ENCODE measurements at places on chromosomes 6 and 20.

- DNase-seq: no peak
Measured at GRCh38 chr6:138590796-138591709, 91.8 kb upstream of the NHSL1 start.

GRCh38 chr6:10235344-10235743, 179.5 kb downstream of the TFAP2A start:
- no peak for DNase-seq

GRCh38 chr6:15615802-15616201, 47.0 kb downstream of the DTNBP1 start:
- DNase-seq: no peak

DNA sequence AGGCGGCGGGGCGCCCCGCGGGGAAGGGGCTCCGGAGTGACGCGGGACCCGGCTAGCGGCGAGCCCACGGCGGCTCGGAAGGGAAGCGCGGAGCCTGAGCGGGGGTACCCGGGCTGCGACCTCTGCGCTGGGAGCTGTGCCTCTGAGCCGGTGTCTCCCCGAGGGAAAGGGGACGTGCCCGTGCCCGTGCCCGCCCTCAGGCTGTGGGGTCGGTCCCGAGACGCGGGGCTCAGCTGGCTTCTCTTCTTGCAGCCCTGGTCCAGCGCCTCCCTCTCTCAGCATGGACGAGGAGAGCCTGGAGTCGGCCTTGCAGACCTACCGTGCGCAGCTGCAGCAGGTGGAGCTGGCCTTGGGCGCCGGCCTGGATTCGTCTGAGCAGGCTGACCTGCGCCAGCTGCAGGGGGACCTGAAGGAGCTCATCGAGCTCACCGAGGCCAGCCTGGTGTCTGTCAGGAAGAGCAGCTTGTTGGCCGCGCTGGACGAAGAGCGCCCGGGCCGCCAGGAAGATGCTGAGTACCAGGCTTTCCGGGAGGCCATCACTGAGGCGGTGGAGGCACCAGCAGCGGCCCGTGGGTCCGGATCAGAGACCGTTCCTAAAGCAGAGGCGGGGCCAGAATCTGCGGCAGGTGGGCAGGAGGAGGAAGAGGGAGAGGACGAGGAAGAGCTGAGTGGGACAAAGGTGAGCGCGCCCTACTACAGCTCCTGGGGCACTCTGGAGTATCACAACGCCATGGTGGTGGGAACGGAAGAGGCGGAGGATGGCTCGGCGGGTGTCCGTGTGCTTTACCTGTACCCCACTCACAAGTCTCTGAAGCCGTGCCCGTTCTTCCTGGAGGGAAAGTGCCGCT, 686 bp downstream of the ZGPAT start:
- no peak for DNase-seq

- no peak for DNase-seq
Measured at GRCh38 chr6:75220357-75220756, 14.5 kb upstream of the COL12A1 start.

DNA sequence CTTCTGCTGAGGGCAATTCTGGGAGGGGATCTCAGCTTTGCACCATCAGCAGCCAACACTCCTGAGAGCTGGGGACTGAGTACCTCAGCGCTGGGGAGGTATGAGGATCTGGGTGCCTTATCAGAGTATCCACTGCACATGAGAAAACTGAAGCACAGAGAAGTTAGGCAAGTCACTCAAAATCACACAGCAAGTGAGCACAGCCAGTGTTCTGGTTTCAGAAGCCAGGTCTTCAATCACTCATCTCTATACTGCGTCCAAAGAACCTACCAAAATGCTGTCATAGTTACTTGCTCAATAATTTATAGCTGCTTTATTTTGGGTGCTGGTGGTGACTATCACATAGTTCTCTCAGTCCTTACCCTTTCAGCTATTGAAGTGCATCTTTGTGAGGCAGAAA, 5.0 kb downstream of the ADTRP start:
- no peak for DNase-seq

DNA sequence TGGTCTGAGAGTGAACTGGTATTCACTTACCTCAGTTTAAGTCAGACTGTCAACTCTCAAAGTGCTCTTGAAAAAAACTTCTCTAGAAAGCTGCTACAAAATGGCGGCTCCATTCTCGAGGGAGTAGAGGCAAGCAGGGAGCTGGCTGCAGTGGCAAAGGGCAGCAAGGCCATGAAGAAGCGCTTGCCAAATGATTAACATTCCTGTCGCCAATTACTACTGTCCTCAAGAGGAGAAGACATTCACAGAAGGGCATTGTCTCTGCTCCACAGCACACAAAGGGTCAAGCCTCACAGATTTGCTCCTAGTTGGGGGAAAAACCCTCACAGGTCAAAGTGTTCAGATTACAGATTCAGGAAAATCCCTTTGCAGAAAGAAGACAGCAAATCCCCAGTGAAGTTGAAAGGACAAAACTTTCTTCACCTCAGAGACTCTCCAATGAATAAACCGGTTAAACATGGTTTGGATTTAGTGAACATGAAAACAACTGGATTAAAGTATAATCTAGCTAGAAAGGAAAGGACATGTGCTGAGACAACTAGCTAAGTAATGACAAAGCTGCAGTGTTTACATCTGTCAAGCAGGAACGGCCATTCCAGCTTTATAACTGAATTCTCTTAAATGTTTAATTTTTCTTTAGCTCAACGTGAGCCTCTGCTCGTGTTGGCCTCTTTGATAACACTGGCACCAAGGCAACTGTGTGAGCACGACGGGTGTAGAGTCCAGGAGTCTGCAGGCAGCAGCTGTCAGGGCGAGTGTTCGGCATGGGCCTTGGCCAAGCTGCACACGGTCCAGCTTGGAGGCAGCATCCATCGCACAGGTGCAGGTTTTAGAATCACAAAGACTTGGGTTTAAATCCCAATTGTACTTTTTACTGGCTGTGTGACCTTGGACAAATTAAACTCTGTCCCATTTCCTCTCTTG, 37.6 kb downstream of the NR2E1 start:
- no peak for DNase-seq

DNA sequence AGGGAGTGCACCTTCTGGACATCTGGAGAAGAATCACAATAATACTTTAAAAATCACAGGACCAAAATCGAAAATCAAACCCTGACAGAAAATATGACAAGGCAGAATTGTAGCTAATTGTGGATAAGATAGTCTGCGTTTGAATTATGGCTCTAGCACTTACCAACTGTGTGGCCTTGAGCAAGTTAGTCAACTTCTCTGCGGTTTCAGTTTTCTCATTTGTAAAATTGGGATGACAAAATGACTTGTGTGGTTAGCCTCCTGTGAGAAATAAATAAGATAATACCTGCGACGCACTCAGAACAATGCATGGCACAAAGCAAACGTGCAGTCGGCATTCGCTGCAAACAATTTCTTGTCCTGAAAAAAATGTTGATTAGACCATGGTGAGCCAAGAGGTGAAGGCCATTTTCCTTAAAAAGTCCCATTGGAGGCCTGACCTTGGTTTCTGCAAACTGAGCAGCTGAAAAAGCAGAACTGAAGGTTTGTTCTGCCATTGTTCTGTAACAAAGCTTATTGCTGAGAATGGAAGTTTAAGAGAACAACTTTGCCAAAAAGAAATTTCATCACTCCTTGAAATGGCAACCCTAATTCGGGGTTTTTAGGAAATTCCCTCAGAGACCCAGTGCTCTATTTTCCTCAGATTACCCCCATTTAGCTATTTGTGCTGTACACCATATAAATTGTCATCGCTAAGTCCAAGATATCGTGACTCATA, 266.3 kb downstream of the ERMARD start:
- DNase-seq: no peak

- DNase-seq: no peak
Measured at GRCh38 chr6:168035661-168036545, 38.4 kb downstream of the KIF25 start.

DNA sequence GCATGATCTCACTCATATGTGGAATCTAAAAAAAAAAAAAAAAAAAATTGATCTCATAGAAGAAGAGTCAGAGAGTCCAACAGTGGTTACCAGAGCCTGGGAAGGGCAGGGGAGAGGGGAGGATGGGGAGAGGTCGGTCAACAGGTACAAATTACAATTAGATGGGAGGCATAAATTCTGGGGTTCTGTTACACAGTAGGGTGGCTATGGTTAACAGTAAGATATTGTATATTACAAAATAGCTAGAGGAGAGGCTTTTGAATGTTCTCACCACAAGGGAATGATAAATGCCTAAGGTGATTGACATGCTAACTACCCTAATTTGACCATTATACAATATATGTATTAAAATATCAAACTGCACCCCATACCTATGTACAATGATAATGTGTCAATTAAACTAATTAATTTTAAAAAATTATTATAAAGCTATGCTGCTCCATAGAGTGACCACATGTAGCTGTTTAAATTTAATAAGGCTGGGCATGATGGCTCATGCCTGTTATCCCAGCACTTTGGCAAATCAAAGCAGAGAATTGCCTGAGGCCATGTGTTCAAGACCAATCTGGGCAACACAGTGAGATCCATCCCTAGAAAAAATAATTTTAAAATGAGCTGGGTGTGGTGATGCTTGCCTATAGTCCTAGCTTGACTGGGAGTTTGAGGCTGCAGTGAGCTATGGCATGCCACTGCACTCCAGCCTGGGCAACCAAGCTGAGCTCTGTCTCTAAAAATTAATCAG, 70.9 kb downstream of the SNX5 start:
- no peak for DNase-seq

DNA sequence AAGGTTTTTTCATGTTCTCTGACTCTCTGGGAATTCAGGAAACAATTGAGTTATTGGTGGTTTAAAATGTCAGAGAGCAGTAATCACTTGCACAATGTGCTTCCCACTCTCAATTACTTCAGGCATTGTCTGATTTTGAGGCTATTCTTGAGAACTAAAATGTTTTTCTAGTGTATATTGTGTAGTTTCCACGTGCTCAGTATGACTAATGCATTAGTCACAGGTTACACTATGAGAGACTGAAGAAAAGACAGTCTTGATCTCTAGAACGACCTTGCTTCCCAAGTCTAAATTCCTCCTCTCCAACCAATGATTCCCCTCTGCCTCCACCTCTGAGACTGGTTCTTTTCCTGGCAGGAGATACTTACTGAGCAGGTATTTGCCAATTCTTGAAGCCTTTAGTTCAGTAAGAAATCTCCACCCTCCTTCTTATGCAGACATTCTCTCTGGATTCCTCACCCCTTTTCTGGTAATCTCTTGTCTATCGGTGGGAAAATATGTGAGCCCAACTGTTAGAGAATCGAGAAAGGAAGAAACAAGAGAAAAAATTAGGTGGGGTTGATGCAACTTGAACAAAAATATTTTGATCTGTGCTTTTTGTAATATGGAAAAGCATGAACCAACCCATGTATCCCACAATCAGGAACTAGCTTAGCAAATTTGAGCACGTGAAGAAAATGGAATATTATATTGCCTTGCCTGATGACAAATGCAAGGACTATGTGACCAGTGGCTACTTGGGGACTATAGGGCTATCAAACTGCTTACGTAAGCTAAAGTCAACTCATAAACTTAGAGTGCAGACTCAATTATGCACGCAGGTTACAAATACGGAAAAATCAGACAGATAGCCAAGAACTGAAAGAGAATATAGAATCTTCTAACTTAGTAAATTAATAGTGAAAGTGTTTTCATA, 61.1 kb upstream of the SLC22A16 start:
- no peak for DNase-seq

DNA sequence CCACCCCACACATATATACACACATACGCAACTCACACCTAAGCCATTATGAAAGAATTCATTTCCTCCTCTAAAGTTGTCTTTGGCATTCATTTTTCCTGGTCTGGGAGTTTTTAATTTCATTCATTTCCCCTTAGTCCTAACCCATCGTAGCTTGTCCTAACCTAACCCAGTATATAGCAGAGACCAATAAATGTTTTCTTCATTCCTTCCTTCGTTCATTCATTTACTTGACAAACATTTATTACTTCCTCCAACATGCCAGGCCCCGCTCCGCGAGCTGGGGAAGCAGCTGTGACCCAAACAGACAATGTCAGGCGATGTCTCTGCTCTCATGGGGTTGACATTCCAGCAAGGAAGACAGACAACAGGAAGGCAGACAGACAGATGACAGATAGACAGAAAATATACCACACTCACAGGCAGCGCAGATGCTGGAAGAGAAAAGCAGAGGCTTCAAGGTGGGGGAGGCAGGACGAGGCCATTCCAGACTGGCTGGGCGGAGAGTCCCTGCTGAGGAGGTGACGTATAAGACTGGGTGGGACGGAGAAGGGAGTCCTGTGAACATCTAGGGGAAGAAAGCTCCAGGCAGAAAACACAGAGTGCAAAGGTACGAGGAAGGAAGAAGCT, 33.7 kb upstream of the SIRPA start:
- no peak for DNase-seq

- no peak for DNase-seq
Measured at GRCh38 chr6:21273451-21273850, 320.1 kb upstream of the SOX4 start.

DNA sequence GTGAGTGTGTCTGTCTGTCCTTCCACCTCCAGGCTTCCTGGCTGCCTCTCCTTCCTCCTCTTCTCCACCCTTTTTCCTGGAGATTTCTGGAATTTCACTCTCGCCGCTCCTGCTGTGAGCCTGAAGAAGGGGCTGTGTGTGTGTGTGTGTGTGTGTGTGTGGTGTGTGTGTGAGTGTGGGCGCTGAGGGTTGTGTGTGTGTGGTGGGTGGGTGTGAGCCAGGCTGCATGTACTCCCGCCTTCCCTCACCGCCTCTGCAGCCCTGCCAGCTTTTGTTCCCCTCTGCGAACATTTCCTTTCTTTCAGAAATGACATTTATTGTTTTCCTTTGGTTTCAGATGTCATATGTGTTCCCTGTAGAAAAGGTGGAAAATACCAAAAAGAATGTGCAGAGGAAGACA, 76.0 kb downstream of the SRC start:
- no peak for DNase-seq

DNA sequence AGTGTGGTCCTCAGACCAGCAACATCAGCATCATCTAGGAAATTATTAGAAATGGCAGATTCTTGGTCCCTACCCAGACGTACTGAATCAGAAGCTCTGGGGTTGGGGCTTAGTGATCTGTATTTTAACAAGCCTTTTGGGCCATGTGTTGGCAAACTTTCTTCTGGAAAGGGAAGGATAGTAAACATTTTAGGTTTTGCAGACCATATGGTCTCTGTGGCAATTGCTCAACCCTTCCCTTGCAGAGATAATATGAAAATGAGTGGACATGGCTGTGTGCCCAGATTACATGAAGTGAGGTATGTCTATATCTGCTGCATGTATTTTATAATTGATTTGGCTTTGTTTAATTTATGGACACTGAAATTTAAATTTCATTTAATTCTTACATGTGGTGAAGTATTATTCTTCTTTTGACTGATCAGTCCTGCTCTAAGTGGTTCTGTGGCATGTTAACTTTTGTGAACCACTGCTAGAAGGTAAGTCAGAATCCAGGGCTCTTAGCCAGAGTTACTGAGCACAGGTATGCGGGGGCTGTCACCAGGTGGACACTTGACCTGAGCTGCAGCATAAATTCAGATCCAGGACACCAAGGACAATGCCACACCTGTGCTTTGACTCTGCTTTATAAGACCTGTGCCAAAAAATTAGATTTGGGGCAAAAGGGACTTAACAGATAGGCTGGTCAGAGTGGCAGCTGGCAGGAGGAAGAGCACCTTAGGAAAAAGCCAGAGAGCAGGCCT, 43.2 kb downstream of the LY86 start:
- DNase-seq: no peak

DNA sequence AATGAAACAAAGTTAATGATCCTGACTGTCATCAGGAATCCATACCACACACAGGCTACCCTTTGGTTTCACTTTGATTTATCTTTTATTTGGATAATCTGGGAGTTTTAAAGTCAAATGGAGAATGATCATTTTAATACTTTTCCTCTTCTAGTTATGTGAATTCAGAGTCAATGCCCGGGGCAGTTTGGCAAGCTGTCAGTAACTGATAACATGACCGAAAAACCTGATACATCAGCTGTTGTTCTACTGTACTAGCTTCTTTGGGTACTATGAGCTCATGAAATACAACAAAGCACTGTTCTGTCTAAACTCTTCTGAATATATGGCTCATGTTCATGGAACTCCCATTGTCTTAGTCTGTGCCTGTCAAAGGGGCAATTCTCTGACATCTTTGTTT, 30.2 kb downstream of the KLHL31 start:
- DNase-seq: no peak
